CD4-positive, alpha-beta T cell treated with Interleukin-17A for 4 hours (primary cell): ENCODE measurements at places on chromosomes 6 and 20.

GRCh38 chr6:126302191-126302590 lies 37.7 kb upstream of the CENPW start:
- no peak for DNase-seq

- DNase-seq, result peak; percentile 53
Measured at GRCh38 chr20:49888212-49889000, 26.9 kb downstream of the SPATA2 start.

GRCh38 chr20:1951436-1952115 lies 42.3 kb downstream of the PDYN start:
- no peak for DNase-seq

DNA sequence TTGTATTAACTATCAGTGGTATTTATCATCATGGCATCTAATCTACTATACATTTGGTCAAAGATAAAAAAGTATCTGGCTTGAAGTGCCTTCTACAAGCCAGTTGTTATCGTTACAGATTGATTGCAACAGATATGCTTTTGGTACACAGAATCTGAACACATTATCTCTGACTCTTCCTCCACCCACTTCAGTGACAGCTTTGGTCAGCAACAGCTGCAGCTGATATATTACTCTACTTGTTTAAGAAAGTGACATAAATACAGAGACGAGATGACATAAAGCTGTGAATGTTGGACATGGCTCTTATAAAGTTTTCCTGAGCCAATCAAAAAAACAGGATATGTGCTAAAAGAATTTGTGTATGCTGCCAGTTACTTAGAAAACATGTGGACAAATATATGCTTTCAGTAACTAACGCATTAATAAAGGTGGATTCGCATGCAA lies 77.6 kb downstream of the HIVEP2 start:
- no peak for DNase-seq

GRCh38 chr20:37142708-37143107 lies 36.4 kb upstream of the RPN2 start:
- DNase-seq, result no peak

GRCh38 chr6:45896783-45897441 lies 118.7 kb downstream of the CLIC5 start:
- DNase-seq, result no peak

GRCh38 chr6:5610640-5611039 lies 349.3 kb downstream of the FARS2 start:
- no peak for DNase-seq

DNA sequence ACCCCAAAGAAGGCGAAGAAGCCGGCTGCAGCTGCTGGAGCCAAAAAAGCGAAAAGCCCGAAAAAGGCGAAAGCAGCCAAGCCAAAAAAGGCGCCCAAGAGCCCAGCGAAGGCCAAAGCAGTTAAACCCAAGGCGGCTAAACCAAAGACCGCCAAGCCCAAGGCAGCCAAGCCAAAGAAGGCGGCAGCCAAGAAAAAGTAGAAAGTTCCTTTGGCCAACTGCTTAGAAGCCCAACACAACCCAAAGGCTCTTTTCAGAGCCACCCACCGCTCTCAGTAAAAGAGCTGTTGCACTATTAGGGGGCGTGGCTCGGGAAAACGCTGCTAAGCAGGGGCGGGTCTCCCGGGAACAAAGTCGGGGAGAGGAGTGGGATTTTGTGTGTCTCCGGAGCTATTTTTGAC lies 69.6 kb downstream of the HFE start:
- peak; percentile 69 for DNase-seq

DNA sequence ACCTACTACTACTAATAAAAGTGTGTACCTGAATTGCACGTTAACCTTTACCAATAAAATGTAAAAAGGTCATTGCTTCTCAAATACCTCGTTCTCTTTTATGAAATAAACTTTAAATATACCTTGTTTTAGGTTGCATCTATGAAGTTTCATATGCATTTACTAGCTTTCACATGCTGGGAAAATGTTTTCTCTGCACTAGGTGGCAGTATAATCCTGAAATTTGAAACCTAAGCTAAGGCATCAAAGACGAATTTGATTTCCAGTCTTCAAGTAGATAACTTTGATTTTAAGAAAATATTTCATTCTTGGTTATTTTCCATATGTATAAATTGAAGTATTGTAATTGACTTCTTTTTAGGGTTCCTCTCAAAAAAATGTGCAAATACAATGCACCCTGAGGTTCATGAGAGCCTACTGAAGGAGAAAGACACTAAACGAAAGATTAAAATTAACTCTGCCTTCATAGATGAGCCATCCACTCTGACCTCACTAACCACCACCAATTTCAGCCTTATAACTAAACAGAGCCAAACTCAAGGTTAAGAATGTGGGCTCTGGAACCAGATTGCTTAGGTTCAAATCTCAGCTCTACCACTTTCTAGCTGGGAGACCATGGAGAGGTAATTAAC lies 7.3 kb upstream of the COL9A1 start:
- no peak for DNase-seq

DNA sequence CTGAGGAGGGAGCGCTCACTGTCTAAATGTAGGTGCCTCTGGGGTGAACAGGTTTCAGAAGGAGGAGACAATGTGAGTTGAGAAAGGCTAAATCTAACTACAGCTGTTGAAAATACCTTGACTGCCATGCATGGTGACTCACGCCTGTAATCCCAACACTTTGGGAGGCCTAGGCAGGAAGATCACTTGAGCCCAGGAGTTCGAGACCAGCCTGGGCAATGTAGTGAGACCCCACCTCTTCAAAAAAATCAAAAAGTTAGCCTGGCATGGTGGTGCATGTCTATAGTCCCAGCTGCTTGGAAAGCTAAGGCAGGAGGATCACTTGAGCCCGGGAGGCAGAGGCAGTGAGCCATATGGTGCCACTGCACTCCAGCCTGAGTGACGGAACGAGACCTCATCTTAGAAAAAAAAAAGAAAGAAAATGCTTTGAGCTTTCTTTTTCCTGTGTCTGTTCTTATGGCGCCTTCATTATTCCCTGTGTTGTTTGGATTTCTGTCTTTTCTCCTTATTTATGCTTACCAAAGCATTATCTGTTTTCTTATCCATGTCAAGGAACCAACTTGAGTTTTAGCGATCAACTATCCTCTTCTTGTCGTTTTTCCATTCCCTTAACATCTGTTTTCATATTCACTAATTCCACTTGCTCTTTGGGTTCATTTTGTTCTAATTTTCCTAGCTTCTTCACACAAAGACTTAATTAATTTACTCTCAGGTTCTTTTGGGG lies 8.5 kb downstream of the SLC2A10 start:
- DNase-seq, result no peak

DNA sequence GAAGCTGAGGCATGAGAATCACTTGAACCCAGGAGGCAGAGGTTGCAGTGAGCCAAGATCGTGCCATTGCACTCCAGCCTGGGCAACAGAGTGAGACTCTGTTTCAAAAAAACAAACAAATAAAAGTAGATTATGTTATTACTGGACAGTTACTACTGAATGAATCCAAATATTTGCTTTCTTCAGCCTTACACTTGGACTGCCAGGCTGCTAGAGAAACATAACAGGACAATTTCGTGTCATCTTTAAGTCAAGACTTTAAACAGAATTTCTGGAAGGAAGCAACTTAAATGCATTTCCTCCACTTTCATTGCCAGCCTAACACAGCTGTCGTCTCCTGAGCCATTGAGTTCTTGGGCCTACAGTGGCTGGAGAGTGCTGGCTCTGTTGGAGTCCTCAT lies 42.0 kb upstream of the PRIM2 start:
- DNase-seq, result no peak

DNA sequence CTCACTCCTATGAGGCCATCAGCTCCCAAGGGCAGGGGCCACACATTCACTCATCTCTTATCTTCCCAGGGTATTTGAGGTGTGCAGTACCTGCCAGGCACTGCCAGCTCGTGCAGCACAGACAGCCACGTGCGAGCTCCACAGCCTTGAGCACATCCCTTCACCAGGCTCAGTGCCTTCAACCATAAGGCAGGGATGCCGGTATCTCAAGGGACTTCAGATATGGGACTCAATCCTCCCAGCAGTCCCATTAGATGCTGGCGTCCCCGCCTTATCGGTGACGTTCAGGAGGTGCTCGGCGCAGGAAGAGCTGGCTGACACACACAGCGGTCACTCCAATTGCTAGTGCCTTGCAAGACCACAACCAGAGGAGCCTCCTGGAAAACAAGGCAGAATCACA lies 47.0 kb downstream of the EZR start:
- no peak for DNase-seq

GRCh38 chr6:118813775-118814174 lies 80.2 kb upstream of the ASF1A start:
- peak; percentile 17 for DNase-seq

- DNase-seq, result no peak
Measured at GRCh38 chr6:42434237-42434636, 17.5 kb downstream of the TRERF1 start.

DNA sequence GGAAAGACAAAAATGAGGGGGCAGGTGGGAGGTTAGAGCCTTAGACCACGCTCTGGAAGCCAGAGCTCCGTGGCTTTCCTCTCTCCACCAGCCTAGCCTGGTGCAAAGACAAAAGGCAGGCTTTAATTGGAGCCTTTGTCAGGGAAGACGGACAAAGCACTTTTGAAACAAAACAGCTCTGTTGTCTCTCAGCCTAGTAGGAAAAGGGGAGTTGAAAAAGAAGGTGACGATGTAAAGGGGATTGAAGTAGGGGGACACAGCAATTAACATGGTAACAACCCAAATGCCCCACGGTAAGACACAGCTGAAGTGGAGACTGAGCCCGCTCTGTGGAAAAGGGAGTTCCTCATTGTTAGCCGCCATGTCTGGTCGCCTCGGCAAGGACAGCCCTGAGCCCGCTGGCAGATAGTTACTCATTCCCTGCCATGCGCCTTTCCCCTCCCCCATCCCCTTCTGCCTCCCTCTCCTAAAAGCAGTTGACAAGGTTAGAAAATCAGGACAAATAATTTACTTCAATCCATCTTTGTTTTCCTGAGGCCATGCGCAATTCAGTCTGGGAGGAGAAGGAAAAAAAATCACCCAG lies 93.0 kb downstream of the TCP11 start:
- no peak for DNase-seq

DNA sequence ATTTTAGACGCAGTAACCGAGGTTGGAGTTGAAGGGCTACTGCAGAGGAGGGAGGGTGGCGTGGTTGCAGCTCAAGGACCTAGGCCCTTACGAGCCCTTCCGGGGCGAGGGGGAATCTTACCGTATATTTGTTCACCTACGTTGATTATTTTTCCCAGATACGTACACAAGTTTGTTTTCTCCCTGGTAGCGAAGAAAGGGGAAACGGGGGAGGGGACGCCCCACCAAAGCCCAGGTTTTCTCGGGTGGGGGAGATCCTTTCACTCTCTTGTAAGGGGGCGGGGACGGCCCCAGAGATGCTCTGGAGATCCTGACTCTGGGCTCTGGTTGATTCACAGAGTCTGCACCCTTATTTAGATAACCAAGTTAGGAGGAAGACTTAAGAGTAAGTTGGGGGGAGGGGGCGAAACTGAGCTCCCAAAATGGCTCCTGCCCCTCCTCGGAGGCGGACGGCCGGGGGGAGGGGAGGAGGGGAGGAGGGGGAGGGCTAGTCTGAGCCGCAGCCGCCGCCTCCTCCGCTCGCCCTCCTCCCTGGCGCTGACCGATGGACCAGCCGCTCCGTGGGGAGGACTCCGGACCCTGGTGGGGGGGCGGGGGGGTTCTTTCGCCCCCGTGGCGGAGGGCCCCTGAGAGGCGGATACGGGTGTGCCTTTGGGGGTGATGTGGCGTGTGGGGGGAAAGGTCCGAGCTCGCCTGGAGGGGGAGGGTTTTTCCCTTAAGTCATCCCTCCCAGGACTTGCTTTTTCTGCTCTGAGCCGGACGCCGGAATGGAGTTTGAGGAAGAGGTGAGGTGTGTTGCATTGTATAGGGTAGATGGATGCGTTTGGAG lies 2.2 kb downstream of the BRD2 start:
- DNase-seq, result peak; percentile 85

DNA sequence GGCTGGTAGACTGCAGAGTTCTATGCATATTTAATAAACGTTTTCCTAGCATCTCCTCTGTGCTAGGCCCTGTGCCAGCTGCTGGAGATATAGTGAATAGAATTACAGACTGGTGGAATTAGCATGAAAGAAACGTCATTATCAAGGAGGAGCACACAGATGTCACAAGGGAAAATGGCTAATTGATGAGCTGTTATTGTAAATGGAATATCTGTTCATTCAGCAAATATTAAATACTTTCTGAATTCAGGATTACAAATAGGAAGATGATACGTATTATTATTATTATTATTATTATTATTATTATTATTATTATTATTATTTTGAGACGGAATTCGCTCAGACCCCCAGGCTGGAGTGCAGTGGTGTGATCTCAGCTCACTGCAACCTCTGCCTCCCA lies 1.2 kb downstream of the AAR2 start:
- no peak for DNase-seq

DNA sequence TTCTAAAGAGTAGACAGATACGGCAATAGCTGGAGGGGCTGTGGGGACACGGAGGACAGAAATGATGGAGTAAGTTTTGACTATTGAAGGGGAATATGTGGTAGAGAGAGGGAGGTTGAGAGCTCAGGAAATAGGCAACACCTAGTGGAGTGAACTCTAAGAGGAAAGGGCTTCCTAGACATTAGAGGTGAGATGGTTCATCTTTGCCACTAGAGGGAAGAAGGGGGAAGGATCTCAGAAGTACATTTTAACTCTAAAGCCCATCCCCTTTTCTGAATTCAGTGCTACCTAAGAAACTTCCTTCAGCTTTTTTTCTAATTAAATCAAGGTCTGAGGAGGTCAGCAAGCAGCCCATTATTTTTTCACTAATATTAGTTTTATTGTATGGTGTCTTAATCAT lies 689.4 kb upstream of the MAP3K7 start:
- no peak for DNase-seq

DNA sequence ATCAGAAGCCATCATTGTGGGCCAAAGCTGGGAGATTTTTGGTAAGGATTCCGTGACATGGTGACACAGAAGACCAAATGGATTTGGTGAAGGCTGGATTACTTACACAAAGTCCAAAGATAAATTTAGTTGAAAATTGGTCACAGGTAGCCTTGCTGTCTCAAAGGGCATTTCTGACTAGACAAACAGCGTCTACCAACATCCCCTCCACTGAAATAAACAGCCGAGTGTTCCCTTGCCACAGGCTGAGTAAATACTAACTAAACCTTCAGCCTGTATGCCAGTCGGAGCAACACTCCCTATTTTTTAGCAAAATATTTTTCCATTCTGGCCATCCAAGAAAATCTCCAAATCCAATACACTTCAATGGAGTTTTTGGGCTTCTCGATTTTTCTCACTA lies 279.9 kb upstream of the CITED2 start:
- DNase-seq, result no peak

DNA sequence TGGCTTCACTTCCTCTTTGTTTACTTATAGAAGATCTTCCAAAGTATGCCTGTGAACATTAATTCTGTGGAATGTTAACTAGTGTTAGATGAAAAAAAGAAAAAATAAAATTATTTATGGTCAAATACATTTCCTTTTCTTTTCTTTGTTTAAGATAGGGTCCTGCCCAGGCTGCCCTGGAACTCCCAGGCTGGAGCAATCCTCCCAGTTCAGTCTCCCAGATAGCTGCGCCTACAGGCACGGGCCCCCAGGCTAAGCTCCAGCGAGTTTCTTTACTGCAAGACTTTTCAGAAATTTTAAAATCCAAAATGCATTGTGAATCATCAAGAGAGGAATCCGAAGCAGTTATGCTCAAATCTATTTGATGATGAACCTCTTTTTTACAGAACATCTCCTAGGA lies 39.3 kb upstream of the IL20RA start:
- no peak for DNase-seq
